ENCODE measurements at places on chromosomes 3 and 15.

- DNase-seq = no peak
Measured at GRCh38 chr3:73143821-73144237, 82.4 kb downstream of the EBLN2 start.

DNA sequence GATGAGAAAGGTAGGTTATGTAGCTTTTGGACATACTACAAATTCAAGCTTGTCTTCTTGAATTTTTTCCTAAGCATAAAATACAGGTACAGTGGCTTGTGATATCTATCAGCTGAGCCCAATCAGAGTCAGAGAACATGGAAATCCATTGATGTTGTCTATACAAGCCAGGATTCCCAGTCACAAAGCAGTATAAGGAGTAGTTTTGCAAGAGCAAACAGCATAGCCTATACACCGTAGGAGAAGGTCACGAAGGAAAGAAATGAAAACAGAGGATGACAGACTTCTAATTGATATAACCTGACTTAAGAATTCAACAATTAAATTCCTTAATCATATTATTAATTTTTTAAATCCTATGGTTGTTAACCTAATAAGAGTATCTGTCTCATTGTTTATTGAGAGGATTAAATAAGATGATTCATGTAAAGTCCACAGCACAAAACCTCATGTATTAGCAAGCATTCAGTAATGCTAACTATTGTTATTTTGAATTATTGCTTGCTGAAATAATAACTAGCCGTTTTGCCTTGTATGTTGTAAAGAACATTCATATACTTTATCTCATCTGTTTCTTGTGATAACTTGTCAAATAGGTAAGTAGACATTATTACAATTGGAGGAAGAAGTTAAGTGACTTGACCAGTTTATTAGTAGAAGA, 276.6 kb upstream of the ZPLD1 start:
- no peak for DNase-seq

- DNase-seq = no peak
Measured at GRCh38 chr15:21267671-21268395, 172.5 kb downstream of the POTEB3 start.

DNA sequence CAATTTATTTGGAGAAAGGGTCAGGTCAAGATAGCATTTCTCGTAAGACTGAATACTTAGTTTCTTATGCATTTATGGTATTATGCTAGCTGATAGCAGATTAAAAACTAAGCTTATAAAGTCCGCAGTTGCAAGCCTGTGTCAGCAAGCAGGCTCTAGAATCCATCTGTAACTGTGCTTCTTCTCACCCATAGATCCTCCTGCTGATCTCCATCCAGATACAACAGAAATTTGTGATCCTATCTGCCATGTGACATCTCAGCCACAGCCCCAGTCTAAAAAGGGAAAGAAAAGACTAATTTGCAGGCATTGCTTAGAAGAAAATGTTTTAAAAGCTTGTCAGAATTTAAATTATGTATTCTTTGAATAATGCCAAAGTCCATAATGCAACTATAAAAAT, 265.4 kb upstream of the CCDC54 start:
- DNase-seq = no peak

- DNase-seq = no peak
Measured at GRCh38 chr3:23157331-23157730, 45.8 kb upstream of the UBE2E2 start.

GRCh38 chr15:29740692-29741311, 81.5 kb downstream of the TJP1 start:
- no peak for DNase-seq

DNA sequence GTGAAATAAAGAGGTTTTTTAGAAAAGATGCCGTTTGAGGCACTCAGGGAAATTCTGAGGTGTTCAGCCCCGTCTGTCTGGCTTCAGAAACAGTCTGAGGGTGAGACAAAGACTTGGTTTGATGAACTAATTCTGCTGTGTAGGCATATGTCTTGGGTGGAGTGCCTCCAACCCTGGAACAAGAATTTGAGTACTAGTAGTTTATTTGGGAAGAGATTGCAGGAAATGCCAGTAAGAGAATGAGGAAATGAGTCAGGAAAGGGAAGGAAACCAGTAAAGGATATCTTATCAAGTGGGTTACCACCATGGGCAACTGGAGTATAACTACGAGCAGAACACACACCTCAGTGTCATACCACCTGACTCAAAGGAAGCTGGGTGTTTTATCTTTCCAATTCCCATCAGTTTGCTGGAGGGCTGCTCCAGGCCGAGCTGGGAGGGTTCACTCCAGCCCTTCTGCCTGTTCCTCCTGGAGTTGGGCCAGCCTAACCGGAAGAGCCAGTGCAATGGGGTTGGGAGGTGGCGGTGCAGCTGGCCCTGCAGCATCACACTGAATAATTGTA, 75.3 kb downstream of the TGFBR2 start:
- DNase-seq = no peak

GRCh38 chr15:25959100-25959499, 96.0 kb upstream of the ATP10A start:
- no peak for DNase-seq

All from activated T-helper 1 cell treated with anti-CD3 and anti-CD28 coated beads, Interleukin-2, amount 50 U/mL, for 16 hours (primary cell).